ENCODE measurements at places on chromosomes 7 and 10. TPM values are rescaled to one million over a fixed set of nuclear protein-coding genes. Genes with fewer than 3 reads are reported as not detected.

TMEM273 gene
- total RNA-seq = 4.7 TPM

ACBD7 gene
- total RNA-seq = 1.7 TPM

NUDCD3 gene
- 81.8 TPM for total RNA-seq

SORCS1 gene
- not detected for total RNA-seq

SRRM3 gene
- total RNA-seq = 0.80 TPM

NOS3 gene
- total RNA-seq = 96.3 TPM

EPHB6 gene
- total RNA-seq = 0.66 TPM
